ENCODE measurements at places on chromosomes 7 and 10.
A peak's percentile ranks its signal among the peaks of the same experiment; 100 is the strongest.

GRCh38 chr7:95395755-95396135 is 430 bp downstream of the PON3 start:
- no peaks in the 10 kb centered on the region for H3K27me3 ChIP-seq
- H3K36me3 ChIP-seq: no peaks in the 10 kb centered on the region
- peak overlapping the region; percentile 65 for H3K4me3 ChIP-seq
- H3K27ac ChIP-seq: no peak overlapping the region
- no peak for DNase-seq
- peaks cover 12% of the 10 kb centered on the region for H3K4me1 ChIP-seq

GRCh38 chr10:28284126-28284525 is 18.7 kb downstream of the MPP7 start:
- peaks cover 25% of the 10 kb centered on the region for H3K4me1 ChIP-seq
- H3K27ac ChIP-seq: peak overlapping the region; percentile 66
- H3K27me3 ChIP-seq: no peaks in the 10 kb centered on the region
- DNase-seq: no peak
- no peaks in the 10 kb centered on the region for H3K36me3 ChIP-seq

GRCh38 chr10:17648243-17649035 is 4.5 kb downstream of the STAM start:
- peaks cover 38% of the 10 kb centered on the region for H3K4me1 ChIP-seq
- no peak for DNase-seq
- H3K36me3 ChIP-seq: no peaks in the 10 kb centered on the region
- no peak overlapping the region for H3K4me3 ChIP-seq
- no peak overlapping the region for H3K27ac ChIP-seq

DNA sequence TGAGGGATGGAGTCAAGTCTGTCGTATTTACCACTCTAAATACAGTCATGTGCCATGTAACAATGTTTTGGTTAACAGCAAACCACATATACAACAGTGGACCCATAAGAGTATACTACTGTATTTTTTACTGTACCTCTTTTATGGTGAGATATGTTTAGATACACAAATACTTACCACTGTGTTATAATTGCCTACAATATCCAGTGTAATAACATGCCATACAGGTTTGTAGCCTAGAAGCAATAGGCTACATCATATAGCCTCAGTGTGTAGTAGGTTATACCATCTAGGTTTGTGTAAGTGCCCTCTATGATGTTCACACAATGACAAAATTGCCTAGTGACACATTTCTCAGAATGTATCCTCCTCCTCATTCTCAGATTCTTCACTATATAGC is 110.4 kb downstream of the FAM107B start:
- DNase-seq: no peak
- no peak overlapping the region for H3K27ac ChIP-seq
- no peaks in the 10 kb centered on the region for H3K36me3 ChIP-seq
- no peak overlapping the region for H3K4me3 ChIP-seq
- H3K27me3 ChIP-seq: no peaks in the 10 kb centered on the region

GRCh38 chr10:103667356-103667755 is 173.9 kb downstream of the NEURL1 start:
- no peak overlapping the region for H3K4me3 ChIP-seq
- H3K27me3 ChIP-seq: no peaks in the 10 kb centered on the region
- peaks cover 57% of the 10 kb centered on the region for H3K4me1 ChIP-seq
- no peaks in the 10 kb centered on the region for H3K36me3 ChIP-seq
- no peak for DNase-seq
- peak overlapping the region; percentile 63 for H3K27ac ChIP-seq

DNA sequence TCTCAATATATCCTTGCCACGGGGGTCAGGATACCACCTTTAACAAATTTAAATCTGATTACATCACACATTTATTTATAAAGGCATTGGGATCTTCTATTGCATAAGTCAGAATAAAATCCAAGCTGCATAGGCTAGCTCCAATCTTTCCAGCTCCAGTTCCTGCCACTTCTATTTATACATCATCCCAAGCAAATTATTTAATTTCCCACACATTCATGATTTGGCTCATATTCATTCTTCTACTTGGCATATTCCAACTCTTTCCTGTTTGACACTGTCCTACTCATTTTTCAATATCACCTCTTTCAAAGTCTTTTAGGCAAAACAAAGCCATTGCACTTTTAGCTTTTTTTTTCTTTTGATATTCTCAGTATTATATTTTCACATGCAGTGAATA is 579.0 kb upstream of the FZD8 start:
- no peak overlapping the region for H3K27ac ChIP-seq
- no peaks in the 10 kb centered on the region for H3K4me1 ChIP-seq
- no peaks in the 10 kb centered on the region for H3K27me3 ChIP-seq
- no peak overlapping the region for H3K4me3 ChIP-seq
- H3K36me3 ChIP-seq: no peaks in the 10 kb centered on the region

DNA sequence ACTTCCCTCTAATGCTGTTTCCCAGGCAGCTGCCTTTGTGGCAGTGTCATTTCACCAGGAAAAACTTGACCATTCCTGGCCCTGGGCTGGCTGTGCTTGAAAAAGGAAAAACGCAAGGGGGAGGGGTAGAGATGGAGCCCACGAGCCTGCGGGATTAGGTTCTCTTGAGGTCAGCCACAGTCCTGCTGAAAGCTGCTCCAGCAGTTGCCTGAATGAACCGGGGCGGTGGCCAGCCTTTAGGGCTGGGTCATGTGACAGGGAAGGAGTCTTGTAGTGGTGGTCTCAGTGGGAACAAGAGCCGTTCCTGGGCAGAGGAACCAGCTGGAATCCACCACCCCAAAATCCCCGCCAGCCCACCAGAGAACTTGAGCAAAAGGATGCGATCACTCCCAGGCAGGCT is 51.2 kb upstream of the LRRC4 start:
- H3K36me3 ChIP-seq: peaks cover 78% of the 10 kb centered on the region
- no peaks in the 10 kb centered on the region for H3K27me3 ChIP-seq
- no peak overlapping the region for H3K27ac ChIP-seq

DNA sequence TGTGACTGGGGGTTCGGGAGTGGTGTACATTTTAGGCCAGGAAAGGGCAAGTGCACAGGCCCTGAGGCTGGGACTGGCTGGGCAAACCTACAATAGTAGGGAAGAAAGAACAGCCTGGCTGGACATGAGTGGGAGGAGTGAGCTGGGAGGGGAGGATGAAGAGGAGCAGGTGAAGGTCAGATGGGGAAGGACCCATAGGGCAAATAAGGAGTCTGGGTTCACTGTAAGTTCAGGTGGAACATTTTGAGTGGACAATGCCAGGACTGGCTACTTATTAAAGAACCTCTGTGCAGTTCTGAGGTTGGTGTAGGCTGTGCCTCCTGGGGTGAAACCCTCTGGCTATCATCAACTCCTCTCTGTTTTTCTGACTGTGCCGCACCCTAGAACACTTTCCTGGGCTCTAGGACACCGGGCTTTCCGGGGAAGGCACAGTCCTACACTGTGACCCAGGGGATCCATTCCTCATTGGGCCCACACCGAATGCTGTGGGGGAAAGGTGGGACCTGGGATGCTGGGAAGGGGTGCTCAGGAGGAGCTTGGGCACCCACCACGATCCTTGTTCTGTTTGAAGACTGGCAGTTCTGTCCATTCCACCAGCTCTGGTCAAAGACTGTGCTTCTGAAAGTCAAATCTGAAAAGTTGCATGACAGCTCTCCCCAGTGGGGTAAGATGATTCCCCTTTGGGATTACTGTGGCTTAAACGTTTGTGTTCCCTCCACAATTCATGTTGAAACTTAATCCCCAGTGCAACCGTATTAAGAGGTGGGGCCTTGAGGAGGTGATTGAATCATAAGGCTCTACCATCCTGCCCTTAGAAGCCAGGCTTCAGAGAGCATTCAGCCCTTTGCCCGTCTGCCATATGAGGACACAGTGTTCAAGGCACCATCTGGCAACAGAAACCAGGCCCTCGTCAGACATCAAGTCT is 4.0 kb upstream of the MMP21 start:
- H3K4me3 ChIP-seq: no peak overlapping the region
- H3K27ac ChIP-seq: no peak overlapping the region
- H3K27me3 ChIP-seq: no peaks in the 10 kb centered on the region
- no peak for DNase-seq
- H3K36me3 ChIP-seq: no peaks in the 10 kb centered on the region

GRCh38 chr7:131845573-131846314 is 289.3 kb upstream of the PODXL start:
- no peaks in the 10 kb centered on the region for H3K4me1 ChIP-seq
- H3K36me3 ChIP-seq: no peaks in the 10 kb centered on the region
- no peak overlapping the region for H3K27ac ChIP-seq
- H3K4me3 ChIP-seq: no peak overlapping the region

DNA sequence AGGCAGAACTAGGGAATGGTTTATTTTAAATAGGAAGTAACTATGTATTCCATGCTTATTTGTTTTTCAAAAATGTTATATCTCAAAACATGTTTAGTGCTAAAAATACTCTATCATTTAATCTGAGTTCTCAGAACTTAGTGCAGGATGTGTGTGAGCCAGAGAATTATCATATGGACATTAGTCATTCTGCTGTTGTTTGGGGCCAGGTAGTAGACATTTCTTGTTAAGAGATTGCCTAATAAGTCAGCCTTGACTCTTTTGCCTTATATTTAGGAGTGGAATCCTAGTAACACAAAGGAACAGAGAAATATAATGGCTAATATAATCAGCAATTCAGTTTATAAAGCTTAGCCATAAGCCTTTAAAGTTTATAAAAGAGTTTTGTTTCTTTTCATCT is 149.8 kb downstream of the CCSER2 start:
- peaks cover 13% of the 10 kb centered on the region for H3K36me3 ChIP-seq
- H3K4me1 ChIP-seq: no peaks in the 10 kb centered on the region
- H3K27ac ChIP-seq: no peak overlapping the region
- H3K4me3 ChIP-seq: no peak overlapping the region
- no peaks in the 10 kb centered on the region for H3K27me3 ChIP-seq
- no peak for DNase-seq

- peaks cover 22% of the 10 kb centered on the region for H3K4me1 ChIP-seq
- peaks cover 38% of the 10 kb centered on the region for H3K36me3 ChIP-seq
- DNase-seq: peak; percentile 94
- H3K4me3 ChIP-seq: peak within 1 kb of the TSS; percentile 54
- H3K27ac ChIP-seq: peak within 1 kb of the TSS; percentile 68
Measured at GRCh38 chr10:98414932-98415730, at the start of gene PYROXD2. TSS of gene PYROXD2 (minus strand) at chr10:98415182. CDS start at chr10:98415135, 47 bp downstream.

DNA sequence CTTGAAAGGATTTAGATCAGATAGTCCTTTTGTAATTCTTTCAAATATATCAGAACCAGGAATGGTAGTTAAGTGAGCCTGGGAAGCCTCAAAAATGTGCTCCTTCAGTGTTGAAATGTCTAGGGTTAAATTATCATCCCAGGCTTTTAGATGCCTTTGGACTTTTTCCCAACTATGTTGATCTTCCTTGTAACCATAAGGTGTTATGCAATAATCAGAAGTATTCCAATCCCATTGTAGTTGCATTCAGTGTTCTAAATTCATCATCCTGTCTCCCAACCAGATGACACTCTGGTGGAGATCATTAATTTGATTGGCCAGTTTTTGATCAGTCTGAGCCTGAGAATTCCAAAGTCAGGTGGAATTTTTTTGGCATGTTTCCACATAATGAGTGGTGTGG is 35.1 kb upstream of the AKR1C2 start:
- peaks cover 25% of the 10 kb centered on the region for H3K4me1 ChIP-seq
- no peaks in the 10 kb centered on the region for H3K27me3 ChIP-seq
- H3K27ac ChIP-seq: no peak overlapping the region
- H3K4me3 ChIP-seq: no peak overlapping the region
- H3K36me3 ChIP-seq: no peaks in the 10 kb centered on the region
- no peak for DNase-seq

GRCh38 chr10:130778166-130778545 is 533.4 kb downstream of the TCERG1L start:
- no peaks in the 10 kb centered on the region for H3K36me3 ChIP-seq
- no peaks in the 10 kb centered on the region for H3K4me1 ChIP-seq
- H3K27ac ChIP-seq: no peak overlapping the region
- no peak overlapping the region for H3K4me3 ChIP-seq
- peaks cover 10% of the 10 kb centered on the region for H3K27me3 ChIP-seq
- DNase-seq: no peak

GRCh38 chr7:151964951-151965350 is 8.7 kb downstream of the GALNTL5 start:
- DNase-seq: no peak
- no peaks in the 10 kb centered on the region for H3K27me3 ChIP-seq
- peaks cover 2% of the 10 kb centered on the region for H3K4me1 ChIP-seq
- H3K4me3 ChIP-seq: no peak overlapping the region

GRCh38 chr7:71615017-71615416 is 483.1 kb downstream of the GALNT17 start:
- peaks cover 18% of the 10 kb centered on the region for H3K4me1 ChIP-seq
- no peak for DNase-seq
- no peaks in the 10 kb centered on the region for H3K36me3 ChIP-seq
- H3K4me3 ChIP-seq: no peak overlapping the region
- no peak overlapping the region for H3K27ac ChIP-seq

DNA sequence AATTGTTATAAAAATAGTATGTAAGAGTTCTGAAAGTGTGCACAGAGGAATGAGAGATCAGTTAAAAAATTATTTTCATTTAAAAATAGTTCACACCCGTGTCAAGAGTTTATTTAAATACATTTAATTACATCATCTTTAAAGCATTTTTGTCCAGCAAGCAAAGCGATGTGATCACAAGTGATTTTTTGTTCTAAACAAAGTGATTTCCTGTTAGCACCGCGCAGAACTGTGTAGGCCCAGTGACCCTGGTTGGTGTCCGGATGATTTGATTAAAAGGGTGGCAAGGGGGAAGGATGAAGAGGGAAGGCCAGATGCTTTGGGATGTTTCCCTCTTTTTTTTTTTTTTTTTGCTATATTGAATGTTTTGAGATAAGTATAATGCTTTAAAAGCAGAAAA is 227.8 kb upstream of the PITRM1 start:
- H3K27me3 ChIP-seq: no peaks in the 10 kb centered on the region
- DNase-seq: no peak
- no peak overlapping the region for H3K4me3 ChIP-seq
- H3K27ac ChIP-seq: no peak overlapping the region

GRCh38 chr10:131750973-131751826 is 149.6 kb upstream of the PPP2R2D start:
- no peaks in the 10 kb centered on the region for H3K36me3 ChIP-seq
- peaks cover 52% of the 10 kb centered on the region for H3K27me3 ChIP-seq
- H3K4me1 ChIP-seq: no peaks in the 10 kb centered on the region
- H3K4me3 ChIP-seq: no peak overlapping the region
- no peak overlapping the region for H3K27ac ChIP-seq
- no peak for DNase-seq

GRCh38 chr7:34338961-34339526 is 319.0 kb upstream of the NPSR1 start:
- H3K27me3 ChIP-seq: no peaks in the 10 kb centered on the region
- no peak overlapping the region for H3K27ac ChIP-seq
- no peak overlapping the region for H3K4me3 ChIP-seq
- no peaks in the 10 kb centered on the region for H3K36me3 ChIP-seq
- DNase-seq: no peak
- H3K4me1 ChIP-seq: no peaks in the 10 kb centered on the region

DNA sequence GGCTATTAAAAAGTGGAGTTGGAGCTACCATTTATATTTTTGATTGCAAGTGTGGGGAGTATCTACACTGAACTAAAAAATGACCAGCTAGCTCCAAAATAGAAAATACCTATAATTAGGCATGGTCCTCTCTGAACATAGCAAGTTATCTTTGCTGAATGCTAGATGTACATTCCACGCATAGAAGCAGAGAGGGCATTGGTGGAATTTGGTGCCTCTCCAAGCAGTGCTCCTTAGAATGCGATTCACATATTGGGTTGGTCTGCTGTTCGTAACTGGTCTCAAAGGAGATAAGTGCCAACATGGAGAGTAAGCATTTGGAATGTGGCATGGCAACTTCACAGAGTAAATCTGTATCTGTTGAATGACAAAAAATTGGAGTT is 196.2 kb downstream of the PTN start:
- no peaks in the 10 kb centered on the region for H3K27me3 ChIP-seq
- no peaks in the 10 kb centered on the region for H3K4me1 ChIP-seq
- H3K4me3 ChIP-seq: no peak overlapping the region
- H3K36me3 ChIP-seq: no peaks in the 10 kb centered on the region
- H3K27ac ChIP-seq: no peak overlapping the region
